SK-N-MC (cell line): ENCODE measurements at places on chromosomes 13 and 19.

- DNase-seq = peak; percentile 85
These were observed 122.1 kb downstream of the CYSLTR2 start for GRCh38 chr13:48775804-48776203.

DNA sequence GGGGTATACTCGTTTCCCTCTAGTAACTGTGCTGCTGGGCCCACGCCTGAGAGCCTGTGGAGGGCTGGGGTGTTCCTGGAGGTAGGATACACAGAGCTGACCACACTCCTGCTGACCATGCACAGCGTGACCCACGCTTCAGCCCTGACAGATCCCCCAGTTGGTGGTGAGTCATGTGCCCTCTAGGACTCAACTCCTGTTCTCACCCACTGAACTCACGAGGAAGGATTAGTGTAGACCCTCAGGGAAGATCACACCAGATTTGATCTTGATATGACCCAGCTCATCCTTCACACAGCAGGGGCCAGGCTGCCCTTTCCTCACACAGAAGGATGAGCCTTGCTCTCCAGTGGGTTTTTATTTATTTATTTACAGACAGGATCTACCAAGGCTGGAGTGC is 13.3 kb upstream of the ACP7 start:
- DNase-seq = no peak

DNA sequence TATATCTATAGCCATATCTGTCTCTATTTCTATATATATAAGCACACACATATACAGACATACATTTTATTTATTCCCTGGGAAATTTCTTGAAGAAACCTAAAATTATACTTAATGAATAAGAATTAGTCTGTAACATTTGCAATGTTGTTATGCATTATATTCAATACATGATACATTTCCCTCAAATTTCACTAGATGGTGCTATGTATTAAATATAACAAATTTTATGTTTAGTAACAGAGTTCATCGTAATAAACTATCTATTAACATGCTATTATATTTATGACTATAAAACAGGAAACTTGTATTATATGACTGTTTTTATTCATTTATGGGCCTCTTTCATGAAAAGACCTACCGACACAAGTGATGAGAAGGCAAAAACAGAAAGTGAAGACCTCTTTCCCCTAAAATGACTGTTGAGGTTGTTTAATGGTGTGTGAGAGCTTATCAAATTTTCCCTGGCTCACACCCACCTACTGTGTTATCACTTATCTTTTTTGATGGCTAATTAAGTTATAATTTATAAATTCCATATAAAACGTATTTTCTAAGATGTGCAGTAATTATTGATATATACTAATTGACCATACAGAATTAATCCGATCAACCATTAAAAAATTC is 881.9 kb downstream of the SLITRK6 start:
- DNase-seq = no peak

GRCh38 chr19:20365146-20365545 is 198.1 kb downstream of the ZNF486 start:
- DNase-seq = no peak

GRCh38 chr13:27379694-27380641 is 44.5 kb upstream of the GTF3A start:
- DNase-seq = no peak

- no peak for DNase-seq
These were observed 4.5 kb downstream of the ZNF507 start for GRCh38 chr19:32349724-32350470.

- no peak for DNase-seq
These were observed 65.2 kb upstream of the ZNF599 start for GRCh38 chr19:34838248-34838647.

GRCh38 chr19:12766051-12766521 is 9.3 kb downstream of the HOOK2 start:
- DNase-seq = no peak

DNA sequence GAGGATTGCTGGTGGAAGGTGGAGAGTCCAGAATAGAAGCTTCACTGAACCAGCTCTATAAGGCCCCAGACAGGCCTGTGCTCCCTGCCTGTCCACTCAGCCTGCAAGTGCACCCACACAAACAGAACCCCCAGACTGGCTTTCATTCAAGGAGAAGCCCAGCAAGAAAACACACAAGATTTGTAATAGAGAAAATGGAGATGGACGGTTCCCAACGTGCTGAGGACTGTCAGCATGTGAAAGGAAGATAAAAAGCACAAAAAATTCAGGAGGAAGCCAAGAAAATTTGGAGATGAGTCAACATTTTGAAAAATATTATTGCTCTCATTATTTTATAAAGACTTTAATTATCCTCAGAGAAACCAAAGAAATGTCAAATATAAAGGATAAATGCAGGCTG is 218.2 kb upstream of the SLC10A2 start:
- no peak for DNase-seq

GRCh38 chr13:80547885-80548825 is 207.2 kb upstream of the SPRY2 start:
- DNase-seq = no peak

- DNase-seq = no peak
These were observed 9.4 kb downstream of the RFPL4AL1 start for GRCh38 chr19:55778331-55778730.

- no peak for DNase-seq
These were observed 44.4 kb downstream of the C1QTNF9 start for GRCh38 chr13:24353736-24354135.

DNA sequence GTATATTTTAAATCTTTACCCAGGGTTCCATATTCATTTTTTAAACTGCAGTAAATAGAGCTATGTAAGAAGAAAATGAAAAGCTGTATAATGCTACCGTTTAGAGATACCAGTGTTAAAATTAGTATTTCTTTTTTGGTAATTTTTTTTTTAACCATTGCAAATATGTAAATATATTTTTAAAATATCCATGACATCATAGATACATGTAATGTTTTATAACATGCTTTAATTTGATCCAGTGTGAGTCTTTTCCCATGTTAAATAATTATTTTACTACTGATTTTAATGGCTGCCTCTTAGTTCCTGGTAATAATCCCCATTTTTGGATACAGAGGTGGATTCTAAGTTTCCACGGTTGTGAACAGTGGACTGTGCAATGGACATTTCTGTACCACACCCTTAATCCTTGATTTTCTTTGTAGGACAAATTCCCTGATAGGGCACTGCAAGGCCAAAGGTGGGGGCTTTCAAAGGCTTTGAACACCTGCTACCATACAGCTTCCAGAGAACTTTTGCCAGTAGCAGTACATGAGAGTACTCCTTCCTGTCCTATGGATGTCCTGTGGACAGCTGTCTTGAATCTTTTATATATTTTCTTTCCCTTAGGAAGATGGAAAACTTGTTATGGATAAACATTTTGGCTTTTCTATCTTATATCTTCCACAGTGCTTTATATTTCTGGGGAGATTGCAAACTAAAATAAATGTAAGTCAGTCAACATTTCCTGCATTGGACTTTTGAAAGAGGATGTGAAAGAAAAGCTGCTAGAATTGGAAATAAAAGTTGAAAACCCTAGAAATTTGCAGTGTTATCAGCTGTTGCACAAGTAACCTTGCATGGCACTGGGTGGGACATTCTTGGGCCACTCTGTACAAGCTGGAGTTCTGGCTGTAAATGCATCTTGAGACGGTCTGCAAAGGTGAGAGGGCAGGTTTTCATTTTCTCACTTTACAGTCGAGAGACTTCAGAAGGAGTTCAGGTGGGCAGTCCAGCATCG is 46.8 kb downstream of the ARHGEF7 start:
- no peak for DNase-seq

- DNase-seq = no peak
These were observed 1.3 kb downstream of the PNMA8B start for GRCh38 chr19:46494146-46494940.

- no peak for DNase-seq
These were observed 115.7 kb upstream of the STARD13 start for GRCh38 chr13:33401238-33401637.

- DNase-seq = no peak
These were observed 98.6 kb downstream of the RBM26 start for GRCh38 chr13:79307433-79307861.

DNA sequence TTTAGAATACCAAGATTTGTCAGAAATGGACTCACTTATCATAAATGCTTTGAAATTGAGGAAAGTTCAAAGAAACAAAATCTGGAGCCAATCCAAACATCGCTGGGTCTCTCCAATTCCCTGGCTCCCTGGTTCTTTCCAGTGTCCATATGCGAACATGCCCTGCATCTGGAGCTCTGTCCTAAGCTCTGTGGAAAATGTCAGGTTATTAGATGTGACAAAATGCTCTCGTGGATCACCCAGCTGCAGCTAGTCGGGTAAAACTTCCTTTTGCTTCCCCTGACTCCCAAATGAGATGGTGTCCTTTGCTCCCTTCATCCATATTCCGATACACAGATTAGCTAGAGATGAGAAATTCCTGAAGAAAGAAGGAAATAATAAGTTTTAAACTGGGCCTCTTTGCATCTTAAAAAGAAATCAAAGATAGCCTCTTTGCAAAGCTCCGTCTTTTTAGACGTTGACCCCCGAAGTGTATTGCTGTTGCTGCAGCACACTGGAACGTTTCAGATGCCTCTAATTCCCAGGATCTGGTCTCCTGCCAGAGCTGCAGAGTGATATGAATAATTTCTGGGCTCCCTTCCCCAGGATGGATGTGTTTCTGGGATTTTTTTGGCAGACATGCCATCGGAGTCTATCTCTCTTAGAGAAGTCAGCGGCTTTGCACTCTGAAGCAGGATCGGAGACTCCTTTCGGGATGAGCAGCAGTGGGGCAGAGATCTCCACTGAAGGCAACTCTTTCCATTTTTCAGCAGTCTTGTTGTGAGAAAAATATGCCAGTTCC is 102.9 kb downstream of the TEX26 start:
- no peak for DNase-seq

DNA sequence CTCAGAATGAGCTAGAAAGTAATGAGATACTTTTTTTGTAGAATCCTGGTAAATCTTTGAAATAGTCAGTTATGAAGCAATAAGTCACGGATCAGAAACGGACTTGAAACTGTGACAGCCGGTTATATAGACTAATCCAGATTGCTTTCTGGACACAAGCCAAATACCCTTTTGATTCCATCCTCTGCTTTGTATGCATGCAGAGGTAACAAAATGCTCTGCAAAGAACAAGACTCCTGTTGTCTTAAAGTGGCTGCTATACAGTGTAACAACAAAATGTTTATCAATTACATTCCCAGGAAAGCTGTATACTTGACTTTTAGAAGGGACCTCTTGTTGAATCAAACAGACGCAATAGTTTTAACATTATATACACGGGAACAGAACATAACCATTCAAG is 66.5 kb upstream of the STARD13 start:
- no peak for DNase-seq

DNA sequence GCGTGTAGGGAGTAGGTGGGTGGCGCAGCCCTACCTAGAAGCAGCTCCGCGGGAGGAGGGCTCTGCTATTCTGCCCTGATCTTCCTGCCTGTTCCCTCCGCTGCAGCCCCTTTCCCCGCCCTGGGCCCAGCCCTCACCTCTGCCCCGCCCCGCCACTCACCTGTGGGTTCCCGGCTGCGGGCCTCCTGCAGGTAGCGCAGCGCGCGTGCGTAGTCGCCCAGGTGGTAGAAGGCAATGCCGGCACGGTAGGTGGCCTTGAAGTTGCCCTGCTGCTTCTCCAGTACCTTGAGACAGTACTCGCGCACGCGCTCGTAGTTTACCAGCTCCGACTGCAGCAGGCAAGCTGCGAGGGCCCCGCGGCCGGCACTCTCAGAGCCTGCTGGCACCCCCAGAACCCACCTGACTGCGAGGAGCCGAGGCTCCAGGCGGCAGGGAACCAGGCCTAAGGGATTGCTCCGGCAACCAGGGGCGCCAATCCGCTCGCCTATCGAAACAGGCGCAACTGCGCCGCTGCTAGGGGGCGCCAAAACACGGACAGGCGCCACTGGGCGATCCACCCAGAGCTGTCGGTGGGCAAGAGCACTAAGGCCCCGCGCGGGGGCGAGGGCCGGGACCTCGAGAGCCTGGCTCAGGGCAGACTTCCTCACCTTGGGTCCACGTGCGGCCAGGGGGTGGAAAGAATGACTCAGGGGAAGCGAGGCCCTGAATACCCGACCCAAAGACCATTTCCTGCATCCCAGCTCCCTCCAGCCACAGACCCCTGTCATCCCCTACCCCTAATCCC is 965 bp downstream of the TTC9B start:
- DNase-seq = no peak

DNA sequence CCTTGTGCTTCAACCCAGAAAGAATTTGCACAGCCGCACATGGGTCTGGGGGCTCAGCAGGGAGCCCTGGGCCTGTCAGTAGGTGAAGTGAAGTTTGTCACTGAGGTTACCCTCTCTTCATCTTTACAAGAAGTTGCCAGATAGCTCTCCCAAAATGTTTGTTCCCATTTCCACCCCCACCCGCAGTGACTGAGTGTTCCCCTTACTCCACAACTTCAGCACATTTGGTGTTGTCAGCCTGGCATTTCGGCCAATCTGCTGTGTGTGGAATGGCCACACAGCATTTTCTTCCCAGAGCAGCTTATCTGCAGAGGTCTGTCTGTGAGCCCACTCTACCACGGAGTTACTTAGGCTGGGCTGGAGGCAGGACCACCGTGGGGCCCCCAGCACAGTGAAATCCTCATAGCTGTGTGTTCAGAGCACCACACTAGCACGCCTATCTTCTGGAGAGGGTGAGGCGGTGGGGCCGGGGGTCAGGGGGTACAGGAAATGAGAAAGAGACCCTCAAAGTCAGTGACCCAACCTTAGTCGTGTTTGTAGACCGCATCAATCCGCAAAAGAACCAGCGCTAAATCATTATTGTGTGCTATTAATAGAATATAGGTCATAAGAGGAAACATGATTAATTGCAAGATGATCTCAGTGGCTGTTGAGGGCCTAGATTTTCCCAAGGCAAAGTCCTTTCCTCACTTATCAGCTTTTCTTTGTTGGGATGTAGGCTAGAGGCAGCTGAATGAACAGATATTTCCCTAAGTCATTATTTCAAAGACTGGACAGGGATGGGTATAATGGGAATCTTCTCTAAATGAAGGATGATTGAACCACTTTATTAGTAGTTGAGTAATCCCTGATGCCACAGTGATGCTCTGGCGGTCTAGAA is 116.0 kb downstream of the SIPA1L3 start:
- no peak for DNase-seq

- DNase-seq = no peak
These were observed 142.4 kb downstream of the MYCBP2 start for GRCh38 chr13:77184455-77184854.

DNA sequence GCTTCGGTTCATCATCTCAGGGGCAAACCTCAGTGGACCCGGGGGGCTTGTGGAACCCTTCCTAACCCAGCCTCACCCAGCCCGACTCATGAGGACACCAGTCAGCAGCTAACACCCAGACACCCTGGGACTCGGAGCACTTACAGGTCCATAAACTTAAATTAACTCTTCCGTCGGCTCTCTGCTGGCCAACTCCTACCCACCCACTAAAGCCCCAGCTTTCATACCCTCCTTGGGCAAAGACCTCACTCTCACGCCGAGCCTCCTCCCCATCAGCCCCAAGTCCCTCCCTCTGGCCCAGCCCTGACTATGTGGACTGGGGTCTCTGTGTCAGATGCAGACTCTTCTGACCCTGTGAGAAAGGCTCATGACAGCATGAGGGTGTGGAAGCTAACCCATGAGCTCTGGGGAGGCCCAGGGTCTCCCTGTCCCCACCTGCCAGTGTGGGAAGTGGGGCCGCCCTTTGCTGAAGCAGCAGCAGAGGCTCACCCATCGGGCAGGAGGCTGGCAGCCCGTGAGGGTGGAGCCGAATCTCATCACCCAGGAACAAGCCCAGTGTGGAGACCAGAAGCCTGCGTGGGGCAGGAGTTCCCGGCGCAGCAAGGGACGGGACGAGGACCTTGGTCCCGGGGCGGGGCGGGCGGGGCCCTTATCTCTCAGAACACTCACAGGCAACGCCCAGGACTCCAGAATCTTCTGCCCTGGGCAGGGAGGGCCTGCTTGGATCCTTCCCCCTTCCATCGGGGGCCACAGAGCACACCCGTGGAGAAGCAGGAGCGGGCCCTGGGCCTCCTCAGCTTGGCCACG is 19.8 kb downstream of the TCF3 start:
- DNase-seq = no peak
